ENCODE measurements at places on chromosomes 3 and 15.

- no peak for DNase-seq
Observed at GRCh38 chr15:67138891-67139855, 73.8 kb downstream of the SMAD3 start.

DNA sequence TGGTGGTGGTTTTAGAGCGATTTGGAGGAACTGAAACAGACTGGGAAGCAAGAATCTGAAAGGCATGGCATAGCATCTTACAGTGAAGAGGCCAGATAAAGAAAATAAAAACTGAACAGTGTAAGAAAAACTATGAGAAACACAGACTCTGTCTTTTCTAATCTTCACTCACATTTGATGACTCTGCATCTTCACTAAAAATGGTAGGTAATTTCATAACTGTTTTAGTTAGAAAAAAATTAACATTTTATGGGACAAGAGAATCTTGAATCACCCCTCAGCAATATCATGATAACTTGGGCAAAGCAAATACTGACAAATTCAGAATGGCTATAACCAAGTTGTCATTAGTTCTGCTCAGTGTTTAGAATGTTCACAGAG, 812.6 kb downstream of the MCTP2 start:
- DNase-seq, result no peak

- DNase-seq, result no peak
Observed at GRCh38 chr3:117408811-117409210, 699.2 kb downstream of the TUSC7 start.

- DNase-seq, result no peak
Observed at GRCh38 chr3:114538211-114538610, 244.4 kb downstream of the TIGIT start.

GRCh38 chr15:53709821-53710220, 49.6 kb downstream of the WDR72 start:
- DNase-seq, result no peak

- peak; percentile 80 for DNase-seq
Observed at GRCh38 chr15:78341057-78341987, 1.2 kb downstream of the CRABP1 start.

DNA sequence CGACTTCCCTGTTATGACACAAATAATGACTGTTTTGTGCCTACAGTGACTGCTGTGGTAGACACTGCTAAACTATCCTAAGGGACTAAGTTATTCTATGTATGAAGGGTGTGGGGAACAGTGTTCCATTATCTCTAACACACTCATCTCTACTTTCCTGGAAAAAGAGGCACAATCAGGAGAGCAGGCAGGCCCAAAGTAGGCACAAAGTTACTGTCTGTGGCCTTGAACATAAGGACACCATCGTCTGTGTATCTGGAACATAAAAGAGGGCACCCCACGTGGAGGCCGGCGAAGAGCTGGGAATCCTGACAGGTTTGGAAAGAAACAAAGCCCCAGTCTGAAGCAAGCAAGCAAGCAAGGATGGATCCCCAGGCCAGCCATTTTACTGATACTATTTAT, 1.5 kb downstream of the ABCC5 start:
- no peak for DNase-seq

- DNase-seq, result no peak
Observed at GRCh38 chr3:37072892-37073291, 79.6 kb downstream of the MLH1 start.

GRCh38 chr15:35852818-35853624, 307.1 kb upstream of the DPH6 start:
- DNase-seq, result no peak

- no peak for DNase-seq
Observed at GRCh38 chr3:127175272-127175671, 17.7 kb upstream of the PRR23E start.

DNA sequence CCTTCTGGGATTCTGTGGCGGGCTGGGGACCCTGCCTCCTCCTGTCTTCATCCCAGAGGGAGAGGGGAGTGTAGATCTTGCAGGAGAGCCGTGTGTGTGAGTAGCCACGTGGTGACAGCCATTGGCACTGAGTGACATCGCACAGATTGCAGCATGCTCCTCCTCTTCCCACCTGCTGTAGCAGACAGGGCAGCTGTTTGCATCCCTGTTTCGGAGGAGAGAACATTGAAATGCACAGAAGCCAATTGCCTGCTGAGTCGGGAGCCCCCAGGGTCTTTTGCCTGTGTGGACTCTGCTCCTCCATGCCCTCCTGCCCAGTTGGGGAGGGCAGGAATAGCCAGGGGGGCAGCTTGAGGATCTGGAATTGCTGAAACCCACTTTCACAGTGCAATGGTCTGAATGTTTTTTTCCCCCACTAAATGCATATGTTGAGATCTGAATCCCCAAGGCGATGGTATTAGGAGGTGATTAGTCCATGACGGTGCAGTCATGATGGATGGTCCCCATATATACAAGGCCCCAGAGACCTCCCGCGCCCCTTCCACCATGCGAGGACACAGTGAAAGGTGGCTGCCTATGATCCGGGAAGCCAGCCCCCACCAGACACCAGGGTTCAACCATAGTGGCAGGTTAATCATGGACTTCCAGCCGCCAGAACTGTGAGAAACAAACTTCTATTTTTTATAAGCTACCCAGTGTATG, 66.8 kb downstream of the CHRNA7 start:
- peak; percentile 19 for DNase-seq

GRCh38 chr15:77057685-77058084, 13.2 kb downstream of the TSPAN3 start:
- DNase-seq, result no peak

- no peak for DNase-seq
Observed at GRCh38 chr15:31338318-31338878, 11.8 kb downstream of the KLF13 start.

GRCh38 chr3:27174530-27174929, 194.7 kb downstream of the NEK10 start:
- peak; percentile 14 for DNase-seq

DNA sequence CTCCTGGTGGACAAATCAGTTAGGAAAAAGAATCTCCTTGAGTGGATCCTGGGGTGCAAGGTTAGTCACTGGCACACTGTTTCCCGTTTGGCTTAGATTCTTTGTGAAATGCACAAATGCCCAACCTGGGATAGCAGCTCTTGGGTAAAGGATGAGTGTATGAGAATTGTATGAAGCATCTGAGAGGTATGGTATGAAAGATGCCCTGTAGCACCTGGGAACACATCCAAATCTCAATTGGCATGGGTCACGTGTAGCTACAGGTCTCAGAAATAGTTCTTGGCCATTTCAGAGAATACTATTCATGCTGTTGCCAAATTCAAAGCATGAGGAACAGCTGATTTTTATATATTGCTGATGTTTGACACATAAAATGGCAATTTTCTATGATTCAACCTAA, 84.3 kb downstream of the KCNH8 start:
- DNase-seq, result no peak

DNA sequence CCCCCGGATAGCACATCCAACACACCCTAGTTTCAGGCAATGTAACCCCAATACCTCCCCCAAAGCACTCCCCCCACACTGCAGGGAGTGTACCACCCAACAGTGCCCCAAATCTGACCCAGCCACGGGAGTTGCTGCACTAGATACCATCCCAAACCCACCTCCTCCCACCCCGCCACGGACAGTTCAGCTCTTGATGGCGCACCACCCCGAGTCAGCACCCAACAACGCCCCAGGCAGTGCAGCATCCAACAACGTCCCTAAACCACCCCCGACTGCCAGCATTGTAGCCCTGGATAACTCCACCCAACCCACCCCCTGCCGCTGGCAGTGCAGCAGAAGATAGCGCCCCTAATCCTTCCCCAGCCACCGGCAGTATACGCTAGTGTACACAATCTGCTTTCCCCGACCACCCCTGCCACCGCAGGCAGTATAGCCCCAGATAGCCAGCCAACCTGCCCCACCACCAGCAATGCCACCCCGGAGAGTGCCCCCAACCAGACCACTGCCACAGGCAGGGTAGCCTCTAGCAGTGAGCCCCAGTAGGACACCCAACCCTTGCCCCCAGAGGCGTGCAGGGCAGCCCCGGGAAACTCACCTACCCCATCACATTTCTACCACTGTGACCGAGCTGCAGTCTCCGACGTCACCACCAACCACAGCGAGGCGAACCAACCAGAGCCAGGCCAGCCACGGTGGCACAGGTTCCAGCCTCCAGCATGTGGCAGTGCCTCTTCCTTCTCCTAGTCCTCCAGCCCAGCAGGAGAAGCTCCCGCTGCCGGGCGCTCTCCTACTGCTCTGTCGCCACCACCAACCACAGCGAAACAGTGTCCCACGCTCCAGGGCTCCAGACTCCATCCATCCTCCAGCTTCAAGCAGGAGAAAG, 178.1 kb downstream of the POTEB3 start:
- DNase-seq, result no peak

DNA sequence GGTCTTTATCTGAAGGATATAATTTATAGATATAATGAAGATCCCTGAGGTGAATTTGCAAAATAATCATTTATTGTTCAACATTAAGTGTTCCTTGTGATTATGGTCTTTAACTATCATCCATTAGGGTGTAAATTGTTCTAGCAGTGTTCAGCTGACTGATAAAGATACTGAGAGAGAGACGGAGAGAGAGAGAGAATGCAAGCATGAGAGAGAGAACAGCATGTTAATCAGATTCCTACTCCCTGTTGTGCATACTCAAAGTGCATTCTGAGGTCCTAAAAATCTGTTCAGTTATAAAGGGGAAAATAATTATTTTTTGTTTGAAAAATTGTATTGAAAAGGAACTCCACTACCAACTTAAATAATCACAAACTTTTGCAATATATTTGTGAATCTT, 271.0 kb upstream of the CBLB start:
- DNase-seq, result no peak

DNA sequence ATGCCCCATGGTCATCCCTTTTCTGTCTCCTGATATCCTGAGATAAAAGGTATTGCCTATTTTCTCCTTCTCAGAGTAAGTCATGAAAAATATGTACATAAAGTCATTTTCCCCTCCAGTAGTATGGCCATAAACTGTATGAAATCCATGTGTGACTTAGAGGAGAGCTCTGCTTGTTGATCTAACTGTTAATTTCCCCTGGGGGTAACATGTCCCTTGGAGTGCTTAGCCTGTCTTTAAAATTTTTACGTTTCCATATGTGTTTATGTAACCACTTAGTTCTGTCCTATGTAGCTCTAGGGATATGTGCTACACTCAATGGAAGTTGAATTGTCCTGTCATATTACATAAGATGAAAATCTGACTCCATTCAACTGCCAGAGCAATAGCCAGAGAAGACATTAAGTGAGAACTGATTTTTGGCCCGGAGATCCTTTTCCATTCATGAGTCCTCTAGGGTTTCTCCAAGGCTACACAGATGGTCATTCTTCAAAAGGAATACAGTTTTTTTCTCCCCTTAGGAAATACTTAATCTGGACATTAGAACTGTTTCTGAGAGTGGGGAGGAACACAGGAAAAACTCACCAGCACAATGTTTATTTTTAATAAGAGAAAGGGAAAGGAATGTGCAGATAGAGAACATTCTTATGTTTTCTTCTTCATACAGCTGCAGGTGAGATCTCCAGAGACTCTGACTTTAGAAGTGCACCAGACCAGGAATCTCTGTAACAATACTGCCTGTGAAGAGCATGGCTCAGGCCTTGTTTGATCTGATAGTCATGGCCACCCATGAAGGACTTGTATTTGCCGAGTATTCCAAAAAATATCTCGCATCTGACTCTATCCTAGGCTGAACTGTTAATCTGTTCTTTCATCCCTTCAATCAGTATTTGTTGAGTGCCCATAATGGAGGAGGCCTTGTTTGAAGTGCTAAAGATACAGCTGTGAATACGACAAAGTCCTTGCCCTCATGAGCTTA, 29.8 kb upstream of the CLRN1 start:
- no peak for DNase-seq

GRCh38 chr3:124363476-124363875, 366.8 kb upstream of the UMPS start:
- no peak for DNase-seq

DNA sequence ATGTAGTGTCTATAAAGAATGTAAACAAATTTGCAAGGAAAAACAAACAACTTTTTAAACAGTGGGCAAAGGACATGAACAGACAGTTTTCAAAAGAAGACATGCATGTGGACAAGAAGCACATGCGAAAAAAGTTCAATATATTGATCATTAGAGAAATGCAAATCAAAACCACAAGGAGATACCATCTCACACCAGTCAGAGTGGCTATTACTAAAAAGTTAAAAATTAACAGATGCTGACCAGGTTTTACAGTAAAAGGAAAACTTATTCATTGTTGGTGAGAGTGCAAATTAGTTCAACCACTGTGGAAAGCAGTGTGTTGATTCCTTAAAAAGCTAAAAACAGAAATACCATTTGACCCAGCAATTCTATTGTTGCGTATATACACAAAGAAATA, 47.1 kb upstream of the LSAMP start:
- no peak for DNase-seq

DNA sequence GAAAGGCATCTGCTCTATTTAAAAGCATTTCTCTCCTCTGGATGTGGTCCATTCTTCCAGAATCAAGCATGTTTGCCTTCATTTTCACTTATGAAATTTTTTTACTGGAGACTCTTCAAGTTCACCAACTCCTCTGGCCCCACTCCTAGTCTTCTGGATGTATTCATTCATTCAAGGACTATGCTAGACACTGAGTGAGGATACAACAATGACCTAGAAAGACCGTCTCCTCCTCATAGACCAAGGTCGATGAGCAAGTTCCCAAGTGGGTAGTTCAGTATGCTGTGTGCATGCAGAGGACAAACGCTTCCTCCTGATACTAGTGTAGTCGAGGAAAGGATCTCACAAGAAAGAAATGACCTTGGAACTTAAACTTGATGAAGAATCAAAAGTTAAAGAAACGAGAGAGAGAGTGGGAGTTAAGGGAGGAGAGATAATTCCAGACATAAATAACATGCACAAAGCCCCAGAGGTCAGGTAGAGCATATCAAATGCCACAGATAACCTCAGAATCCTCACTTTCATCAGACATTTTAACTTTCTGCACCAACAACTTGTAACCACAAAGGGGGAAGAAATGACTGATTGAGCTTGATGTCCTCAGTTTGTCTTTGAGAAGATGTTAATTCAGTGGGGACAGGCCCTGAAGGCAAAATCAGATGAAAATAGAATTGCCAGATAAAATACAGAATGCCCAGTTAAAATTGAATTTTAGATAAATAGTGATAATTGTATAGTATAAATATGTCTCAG, 149.4 kb downstream of the IMPG2 start:
- no peak for DNase-seq

GRCh38 chr15:53808058-53808706, 48.7 kb upstream of the WDR72 start:
- DNase-seq, result no peak

GRCh38 chr3:42043099-42043813, 47.9 kb upstream of the TRAK1 start:
- DNase-seq, result peak; percentile 97

GRCh38 chr15:53830707-53831386, 71.4 kb upstream of the WDR72 start:
- DNase-seq, result peak; percentile 64

DNA sequence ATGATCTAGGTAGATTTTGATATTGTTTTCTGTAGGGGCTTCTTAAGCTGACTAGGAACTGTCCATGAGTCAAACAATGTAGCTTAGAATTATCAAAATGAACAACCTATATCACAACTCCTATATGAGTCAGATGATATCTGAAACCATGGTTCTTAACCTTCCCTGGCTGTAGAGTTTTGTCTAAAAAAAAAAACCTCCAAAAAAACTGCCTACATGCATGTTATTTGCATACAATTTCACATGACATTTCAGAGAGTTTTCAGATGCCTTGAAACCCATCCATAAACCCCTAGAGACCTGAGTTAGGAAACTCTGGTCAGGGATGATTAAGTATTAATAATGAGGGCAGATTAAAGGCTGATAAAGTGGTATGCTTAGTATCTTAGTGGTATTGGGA, 157.0 kb downstream of the CHST2 start:
- DNase-seq, result no peak

Data from mesendoderm (in vitro differentiated cells).